ENCODE measurements at places on chromosomes 2 and 18. TPM values are rescaled to one million over a fixed set of nuclear protein-coding genes. Genes with fewer than 3 reads are reported as not detected.

TNFRSF11A gene
- 56.2 TPM for total RNA-seq

DNA sequence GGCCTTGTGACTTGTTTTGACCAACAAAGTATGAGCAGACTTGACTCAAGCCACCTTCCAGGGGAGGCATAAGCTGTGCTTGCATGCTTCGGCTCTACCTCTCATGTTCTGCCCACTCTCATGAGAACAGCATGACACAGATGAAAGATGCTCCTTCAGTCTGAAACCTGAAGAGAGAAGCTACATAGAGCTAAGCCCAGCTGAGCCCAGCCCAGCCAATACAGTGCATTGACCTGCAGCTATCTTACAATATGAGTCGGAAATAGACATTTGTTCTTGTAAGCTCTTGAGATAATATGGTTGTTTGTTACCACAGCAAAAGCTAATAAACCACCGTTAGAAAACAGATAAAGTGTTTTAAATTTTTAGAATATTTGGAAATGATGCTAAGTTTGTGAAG lies 426.7 kb upstream of the PKDCC start:
- no peak for DNase-seq

DNA sequence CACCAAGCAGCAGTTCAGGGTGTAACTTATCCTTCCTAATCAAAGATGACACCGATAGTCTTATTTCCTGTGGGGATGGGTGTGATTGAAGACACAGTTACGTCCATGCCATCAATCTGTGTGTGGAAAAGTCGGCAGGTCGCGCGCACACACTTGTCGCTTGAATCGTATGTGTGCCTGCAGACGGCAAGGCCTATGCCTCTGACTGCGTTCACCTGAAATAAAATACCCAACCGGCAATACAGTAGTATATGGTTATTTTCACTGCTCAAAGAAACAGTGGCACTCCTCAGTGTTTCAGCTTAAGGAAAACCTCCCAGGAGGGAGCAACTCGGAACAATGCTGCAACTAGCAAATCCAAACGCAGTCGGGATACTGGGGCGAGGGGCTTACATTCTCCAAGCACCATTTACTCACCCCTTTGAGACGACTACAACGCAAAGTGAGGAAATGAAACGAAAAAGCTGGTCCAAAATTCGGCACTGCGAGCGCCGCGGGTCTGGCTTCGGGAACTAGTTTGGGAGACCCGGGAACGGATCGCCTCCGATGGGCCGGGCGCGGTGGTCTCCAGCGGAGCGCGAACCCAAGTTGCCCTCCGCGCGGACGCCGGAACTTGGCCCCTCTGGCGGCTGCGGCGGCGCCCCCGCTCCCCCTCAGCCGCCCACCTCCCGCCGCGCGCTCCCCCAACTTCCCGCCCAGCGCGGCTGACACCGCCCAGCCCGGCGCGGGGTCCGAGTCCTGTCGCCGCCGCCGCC lies 675 bp downstream of the PRKD3 start:
- peak; percentile 59 for DNase-seq

DNA sequence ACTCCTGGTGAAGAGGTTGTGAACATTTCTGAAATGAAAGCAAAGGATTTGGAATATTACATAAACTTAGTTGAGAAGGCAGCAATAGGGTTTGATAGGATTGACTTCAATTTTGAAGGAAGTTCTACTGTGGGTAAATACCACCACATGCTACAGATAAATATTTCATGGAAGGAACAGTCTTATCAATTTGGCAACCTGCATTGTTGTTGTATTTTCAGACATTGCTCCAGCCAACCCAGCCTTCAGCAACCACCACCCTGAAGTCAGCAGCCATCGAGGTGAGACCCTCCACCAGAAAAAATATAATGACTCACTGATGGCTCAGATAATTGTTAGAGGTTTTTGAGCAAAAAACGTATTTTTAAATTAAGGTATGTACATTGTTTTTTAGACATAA lies 10.0 kb downstream of the RDH14 start:
- no peak for DNase-seq

DNA sequence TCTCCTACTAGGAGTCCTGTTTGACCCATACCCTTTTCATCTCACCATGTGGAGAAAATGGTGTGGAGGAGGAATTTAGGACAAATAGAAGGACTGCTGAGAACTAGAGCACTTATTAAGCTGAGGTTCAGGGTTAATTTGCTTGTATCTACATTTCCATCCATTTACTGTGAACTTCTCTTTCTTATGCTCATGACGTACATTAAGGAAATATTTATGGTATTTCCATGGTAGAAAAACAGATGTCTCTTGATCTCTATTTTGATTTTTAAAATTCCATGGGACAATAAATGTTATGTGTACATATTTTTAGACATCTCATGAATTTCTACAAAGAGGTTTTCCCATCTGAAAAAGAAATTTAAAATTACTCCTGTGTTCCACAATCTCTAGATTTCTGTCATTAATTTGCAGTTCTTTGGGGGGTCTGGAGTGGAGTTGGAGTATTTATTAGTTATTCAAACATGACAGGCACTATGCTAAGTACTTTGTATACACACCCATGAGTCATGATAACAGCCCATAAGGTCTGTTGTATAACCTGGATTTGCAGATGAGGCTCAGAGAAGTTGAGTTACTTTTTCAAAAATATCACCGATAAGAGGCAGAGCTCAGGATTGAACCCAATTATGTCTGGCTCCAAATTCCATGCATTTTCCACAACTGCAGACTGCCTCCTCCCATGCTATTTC lies 112.6 kb downstream of the COPS8 start:
- no peak for DNase-seq

- DNase-seq: no peak
These were observed 15.0 kb upstream of the TANC1 start for GRCh38 chr2:158953454-158953853.

GRCh38 chr2:198490748-198491147 lies 686.4 kb downstream of the PLCL1 start:
- DNase-seq: no peak

GRCh38 chr2:120708944-120709607 lies 26.6 kb upstream of the GLI2 start:
- no peak for DNase-seq

DNA sequence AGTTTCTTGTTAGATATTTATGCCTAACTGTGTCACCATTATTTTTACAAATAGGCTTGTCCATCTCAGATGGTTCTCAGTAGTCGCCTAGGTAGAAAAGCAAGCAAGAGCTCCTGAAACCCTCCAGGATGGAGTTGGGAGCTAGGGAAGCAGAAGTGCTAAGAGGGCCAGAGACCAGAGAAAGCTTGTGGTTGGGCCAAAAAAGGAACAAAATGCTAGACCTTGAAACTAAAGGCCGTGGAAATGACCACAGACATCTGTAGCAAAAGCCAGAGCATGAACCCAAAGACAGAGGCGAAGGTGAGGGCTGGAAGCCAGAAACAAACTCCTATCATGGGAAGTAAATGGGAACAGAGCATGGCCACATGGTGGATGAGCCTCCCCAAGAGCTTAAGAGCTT lies 29.9 kb upstream of the RMDN2 start:
- no peak for DNase-seq

DNA sequence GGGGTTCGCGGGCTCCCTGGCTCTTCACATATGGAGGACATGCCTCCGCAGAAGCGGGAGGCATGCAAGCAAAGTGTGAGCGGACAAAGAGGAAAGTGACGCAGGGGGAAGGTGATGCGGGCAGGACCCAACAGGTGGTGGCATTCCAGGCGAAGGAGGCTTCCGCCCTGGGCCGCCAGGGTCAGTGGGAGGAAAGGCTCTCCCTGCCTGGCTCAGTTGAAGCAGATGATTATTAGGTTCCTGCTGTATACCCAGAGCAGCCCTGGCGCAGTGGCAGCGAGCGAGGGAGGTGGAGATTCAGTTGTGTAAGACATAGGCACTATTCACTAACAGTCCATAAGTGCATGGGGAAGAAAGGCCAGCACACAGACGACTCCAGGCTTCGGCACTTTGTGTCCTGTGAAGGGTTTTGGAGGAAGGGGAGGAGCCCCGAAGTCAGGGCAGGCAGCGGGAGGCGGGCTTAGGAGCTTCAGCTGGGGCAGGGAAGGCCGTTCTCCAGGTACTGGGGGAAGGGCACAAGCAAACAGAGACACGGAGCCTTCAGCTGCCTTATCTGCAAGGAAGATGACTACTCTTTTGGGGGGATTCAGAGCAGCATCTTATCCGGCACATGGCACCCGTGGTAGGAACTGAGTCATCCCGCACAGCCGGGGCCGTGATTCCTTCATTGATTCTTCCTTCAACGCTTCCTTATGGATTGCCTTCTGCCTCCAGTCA lies 89.8 kb downstream of the TGOLN2 start:
- no peak for DNase-seq

DNA sequence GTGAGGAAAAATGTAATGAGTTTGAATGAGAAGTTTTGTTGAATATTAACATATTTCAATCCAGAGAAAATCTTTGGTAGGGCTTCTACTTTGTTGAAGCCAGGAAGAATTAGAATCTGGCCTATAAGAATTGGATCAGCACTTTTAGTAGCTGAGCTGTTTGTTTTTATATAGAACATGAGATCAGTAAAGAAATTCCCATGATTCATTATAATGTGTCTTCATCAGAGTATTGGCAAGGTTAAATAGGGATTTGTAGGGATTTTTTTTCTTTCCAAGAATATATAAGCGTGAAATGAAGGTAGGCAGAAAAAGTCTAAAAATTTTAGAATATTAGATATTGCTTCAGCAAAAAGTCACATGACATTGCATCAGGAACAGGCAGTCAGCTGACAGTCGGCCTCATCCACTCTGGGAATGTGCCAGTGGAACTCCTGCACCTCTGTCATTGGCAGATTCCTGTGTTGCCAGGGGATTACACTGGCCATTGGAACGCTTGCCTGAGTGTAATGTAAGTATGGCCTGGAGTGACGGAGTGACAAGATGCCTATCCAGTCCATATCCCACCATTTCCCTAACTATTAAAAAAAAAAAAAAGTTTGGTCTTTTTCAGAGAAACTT lies 60.6 kb downstream of the SERTAD2 start:
- DNase-seq: no peak

GRCh38 chr18:32372047-32372380 lies 98.7 kb downstream of the GAREM1 start:
- no peak for DNase-seq

ZC3H6 gene
- total RNA-seq: 9.6 TPM

- no peak for DNase-seq
These were observed 28.4 kb upstream of the NEB start for GRCh38 chr2:151762694-151763093.

GRCh38 chr2:7117076-7117475 lies 199.9 kb downstream of the RNF144A start:
- no peak for DNase-seq

GRCh38 chr18:55974521-55974920 lies 386.5 kb upstream of the TCF4 start:
- no peak for DNase-seq

- DNase-seq: no peak
These were observed 250 bp downstream of the DSC1 start for GRCh38 chr18:31162419-31162793.

TBR1 gene
- not detected for total RNA-seq

DNA sequence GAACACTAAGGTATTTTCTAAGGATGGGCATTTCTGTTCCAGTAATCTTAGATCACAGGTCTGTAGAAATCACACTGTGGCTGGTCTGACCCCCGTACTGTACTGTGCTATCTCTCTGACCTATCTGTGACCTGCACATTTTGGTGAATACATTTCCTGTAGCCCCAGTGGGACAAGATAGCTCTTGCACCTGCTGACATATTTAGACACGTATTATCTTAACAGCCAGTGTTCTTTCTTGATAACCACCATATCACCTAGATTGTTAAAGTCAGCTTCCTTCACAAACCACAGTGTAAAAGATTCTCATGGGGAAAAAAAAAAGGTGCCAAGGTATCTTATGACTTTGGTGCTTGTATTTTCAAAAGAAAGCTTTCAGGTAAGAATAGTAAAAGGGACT lies 39.8 kb upstream of the TMEM247 start:
- no peak for DNase-seq

DNA sequence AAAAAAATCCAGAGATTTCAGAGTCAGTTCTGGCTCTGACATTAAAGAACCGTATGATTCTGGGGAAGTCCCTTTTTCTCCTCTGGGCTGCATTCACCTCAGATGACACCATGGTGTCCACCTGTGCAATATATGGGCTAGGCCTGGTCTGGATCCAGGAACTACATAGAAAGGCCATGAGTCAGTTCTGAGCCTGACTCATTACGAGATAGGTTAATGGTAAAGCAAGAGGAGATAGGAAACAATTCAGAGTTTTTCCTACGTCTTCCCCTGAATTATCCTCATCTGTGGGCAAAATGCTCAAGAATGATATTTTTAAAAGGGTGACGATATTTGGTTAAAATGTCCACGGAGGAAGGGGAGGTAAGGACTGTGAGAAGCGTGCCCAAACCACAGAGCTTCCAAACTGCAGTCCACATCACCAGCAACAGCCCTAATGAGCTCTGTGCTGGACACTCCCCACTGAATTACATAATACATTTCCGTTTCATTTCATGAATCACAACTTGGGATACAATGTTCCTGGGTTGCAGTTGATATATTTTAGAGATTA lies 180.1 kb upstream of the OSR1 start:
- DNase-seq: peak; percentile 40

DNA sequence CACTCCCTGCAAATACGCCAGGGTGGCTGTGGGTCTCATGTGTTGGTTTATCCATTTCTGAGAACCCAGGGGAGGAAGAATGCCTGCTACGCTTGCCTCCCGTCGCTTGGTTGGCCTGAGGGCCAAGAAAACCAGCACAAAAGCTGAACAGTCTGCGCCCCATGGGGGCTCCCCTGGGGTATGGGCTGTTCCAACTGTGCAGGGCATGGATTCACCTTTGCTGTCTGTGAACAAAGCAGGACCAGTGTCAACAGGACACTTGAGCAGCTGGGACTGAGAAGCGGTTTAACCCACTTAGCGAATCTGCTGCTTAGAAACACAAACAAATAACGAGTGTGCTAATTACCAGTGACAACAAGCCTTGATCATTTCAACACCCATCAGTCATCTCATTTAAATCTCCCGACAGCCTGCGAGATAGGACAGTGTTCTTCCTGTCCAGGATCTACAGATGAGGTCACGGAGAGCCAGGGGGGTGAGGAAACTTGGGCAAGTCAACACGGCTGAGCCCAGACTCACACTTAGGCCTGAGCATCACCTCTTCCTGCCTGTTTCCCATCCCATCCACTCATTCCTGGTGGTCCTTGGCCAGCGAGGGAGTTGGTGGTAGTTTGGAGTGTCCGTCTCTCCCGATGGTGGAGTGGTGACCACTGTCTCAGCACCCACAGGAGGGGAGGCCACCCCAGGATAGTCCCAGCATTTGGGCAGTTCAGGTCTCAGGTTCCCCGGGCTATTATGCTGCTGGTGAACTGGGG lies 111.6 kb upstream of the HAAO start:
- DNase-seq: no peak

- no peak for DNase-seq
These were observed 17.3 kb upstream of the CRIM1 start for GRCh38 chr2:36338124-36338826.

CD8B2 gene
- 0.06 TPM for total RNA-seq

DNA sequence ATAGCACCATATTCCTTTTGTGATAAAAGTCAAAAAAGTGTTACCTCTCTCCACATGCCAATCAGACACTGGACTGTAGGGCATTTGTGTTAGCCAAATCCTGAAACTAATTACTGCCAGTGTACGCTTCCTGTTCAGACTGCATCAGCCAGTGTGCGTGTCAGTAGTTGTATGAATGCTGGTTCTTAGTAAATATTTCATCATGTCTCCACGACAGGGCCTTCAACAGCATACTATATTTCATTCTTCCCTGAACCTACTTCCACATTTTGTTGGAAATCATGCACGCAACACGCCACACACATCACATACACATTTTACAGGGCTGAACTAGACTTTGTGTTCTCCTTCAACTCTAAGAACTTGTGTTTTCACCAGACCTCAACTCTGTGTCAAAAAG lies 77.5 kb downstream of the EPB41L3 start:
- no peak for DNase-seq

LBX2 gene
- 1.2 TPM for total RNA-seq

CDH2 gene
- total RNA-seq: 1.8 TPM

All from left colon (tissue), 2 donors.